ENCODE measurements at places on chromosomes 13 and 19.

DNA sequence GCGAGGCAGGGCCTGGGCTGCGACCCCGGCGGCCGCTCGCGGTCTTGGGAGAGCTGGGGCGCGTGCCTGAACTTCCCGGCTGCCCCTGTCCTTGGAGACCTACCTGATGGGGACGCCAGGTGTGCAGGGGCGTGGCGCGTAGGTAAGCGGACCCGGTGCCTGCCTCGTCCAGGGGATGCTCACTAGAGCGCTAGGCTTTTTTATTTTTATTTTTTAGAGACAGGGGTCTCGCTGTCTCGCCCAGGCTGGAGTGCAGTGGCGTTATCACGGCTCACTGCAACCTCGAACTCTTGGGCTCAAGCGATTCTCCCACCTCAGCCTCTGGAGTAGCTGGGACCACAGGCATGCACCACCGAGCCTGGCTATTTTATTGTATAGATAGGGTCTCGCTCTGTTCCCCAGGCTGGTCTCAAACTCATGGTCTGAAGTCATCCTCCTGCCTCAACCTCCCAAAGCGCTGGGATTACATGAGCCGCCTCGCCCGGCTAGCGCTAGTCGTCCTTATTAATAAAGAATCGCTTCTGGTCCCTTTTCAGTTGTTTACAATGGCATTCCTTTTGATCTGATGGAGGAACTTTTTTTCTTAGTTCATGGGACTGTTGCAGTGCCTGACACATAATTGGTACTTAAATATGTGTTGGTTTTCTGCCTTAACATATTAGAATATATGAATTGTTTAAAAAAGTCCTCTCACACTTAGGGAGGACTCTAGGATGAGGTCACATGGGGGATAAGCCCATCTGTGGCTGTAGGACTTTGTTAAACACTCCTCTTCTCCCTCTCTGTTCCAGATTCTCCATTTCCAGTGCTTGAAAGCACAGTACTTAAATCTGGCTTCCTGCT, 812 bp downstream of the DPY19L3 start:
- DNase-seq, result no peak

DNA sequence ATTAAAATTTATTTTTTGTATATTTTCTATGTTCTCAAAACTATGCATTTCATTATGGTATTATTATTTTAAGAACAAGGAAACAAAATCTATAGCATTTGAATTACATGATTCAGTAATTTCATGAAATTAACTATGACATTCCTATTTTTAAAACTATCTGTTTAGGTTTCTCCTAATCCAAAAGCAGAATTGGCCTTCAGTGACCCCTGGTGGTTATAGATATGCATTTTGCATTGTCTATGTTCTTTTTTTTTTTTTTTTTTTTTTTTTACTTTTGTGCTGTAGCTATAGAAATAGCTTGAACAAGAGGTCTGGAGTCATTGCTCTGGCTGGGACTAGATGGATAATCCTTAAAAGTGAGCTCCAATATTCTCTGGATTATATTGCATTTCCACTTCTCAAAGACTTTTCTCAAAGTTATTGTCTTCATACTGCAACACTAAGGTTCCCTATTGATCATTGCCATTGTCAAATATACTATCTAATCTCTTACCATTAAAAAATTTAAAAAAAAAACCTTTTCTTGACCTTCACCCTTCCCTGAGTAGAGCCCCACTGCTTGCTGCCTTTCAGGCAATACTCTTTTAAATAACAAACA, 15.9 kb upstream of the DNAJC3 start:
- DNase-seq, result peak; percentile 21

GRCh38 chr13:31639443-31640163, 99.7 kb upstream of the RXFP2 start:
- DNase-seq, result no peak

GRCh38 chr19:49639401-49640112, 386 bp downstream of the RRAS start:
- DNase-seq, result peak; percentile 19

GRCh38 chr19:843836-844545, 3.2 kb downstream of the PRTN3 start:
- DNase-seq, result no peak

- no peak for DNase-seq
Observed at GRCh38 chr13:113121928-113122471, 599 bp upstream of the F10 start.

DNA sequence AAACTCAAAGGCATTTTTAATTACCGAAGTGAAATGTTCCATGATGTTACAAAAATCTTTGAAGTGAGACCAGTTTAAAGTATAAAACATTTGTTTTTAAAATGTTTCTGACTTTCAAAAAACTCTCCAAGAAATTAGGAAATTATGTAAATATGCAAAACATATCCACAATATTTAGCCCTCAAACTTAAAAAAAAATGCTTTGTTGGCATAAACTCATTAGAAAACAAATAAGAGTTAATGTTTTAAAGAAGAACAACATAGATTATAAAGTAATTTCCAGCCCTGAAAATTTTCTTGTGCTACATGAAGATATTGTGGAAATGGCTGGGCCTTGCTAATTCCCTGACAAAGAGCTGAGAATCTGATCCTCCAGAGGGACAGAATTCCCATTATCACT, 199.7 kb upstream of the STARD13 start:
- DNase-seq, result no peak

GRCh38 chr19:37928527-37929286, 21.7 kb downstream of the SIPA1L3 start:
- DNase-seq, result no peak

Data from DND-41 (cell line).